ENCODE measurements at places on chromosomes 3 and 15.

- no peak for DNase-seq
These were observed 47.1 kb upstream of the ADGRG7 start for GRCh38 chr3:100562224-100562857.

DNA sequence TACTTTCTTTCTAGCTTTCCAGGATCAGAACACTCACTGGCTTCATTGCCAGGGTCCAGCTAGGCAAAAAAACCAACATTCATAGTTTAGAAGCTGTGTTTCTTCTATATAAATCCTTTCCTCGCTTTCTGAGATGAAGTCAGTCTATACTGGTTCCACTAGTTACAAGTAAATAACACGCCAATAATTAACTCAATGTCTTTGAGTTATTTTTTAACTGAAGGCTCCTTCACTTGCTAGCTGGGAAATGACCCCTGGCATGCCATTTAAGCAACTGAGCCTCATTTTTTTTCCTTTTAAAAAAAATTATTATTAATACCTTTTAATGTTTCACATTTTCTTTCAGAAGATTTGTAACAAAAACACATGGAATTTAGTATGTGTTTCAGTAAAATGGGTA is 2.1 kb upstream of the CCDC174 start:
- no peak for DNase-seq

- DNase-seq: no peak
These were observed 36.0 kb downstream of the MORC1 start for GRCh38 chr3:109081746-109082510.

DNA sequence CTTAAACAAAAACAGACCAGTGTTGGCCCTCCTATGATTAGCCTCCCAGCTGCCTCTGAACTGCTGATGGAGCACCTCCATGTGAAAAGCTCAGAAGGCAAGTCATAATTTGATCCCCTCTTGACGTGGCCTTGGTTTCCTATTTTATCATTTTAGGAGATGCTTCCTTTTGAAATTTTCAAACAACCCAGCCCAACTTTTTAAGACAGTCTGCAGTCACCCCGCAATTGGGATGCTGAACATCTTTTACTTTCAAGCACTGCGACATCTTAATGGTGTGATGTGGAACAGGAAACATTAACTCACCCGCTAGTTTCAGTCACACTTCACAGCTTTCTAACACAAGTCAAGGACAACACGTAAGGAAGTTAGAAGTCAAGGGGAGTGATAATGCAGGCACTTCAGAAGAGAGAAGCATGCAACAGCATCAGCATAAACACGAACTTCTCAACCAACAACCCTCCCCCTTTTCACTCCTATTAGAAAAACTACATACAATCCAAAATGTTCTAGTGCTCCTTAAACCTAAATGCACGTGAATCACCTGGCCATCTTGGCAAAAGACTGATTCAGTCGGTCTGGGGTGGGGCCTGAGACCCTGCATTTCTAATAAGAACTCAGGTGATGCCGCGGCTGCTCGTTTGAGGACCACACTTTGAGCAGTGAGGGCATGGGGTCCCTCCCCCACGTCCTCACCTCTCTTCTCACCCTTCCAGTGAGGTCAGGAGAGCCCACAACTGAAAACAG is 161.5 kb downstream of the FOXP1 start:
- no peak for DNase-seq

GRCh38 chr3:196793246-196793645 is 53.6 kb downstream of the PAK2 start:
- DNase-seq: no peak

GRCh38 chr3:39752019-39752637 is 57.3 kb upstream of the MYRIP start:
- no peak for DNase-seq

GRCh38 chr3:127411083-127411727 is 123.4 kb upstream of the PRR20G start:
- no peak for DNase-seq

DNA sequence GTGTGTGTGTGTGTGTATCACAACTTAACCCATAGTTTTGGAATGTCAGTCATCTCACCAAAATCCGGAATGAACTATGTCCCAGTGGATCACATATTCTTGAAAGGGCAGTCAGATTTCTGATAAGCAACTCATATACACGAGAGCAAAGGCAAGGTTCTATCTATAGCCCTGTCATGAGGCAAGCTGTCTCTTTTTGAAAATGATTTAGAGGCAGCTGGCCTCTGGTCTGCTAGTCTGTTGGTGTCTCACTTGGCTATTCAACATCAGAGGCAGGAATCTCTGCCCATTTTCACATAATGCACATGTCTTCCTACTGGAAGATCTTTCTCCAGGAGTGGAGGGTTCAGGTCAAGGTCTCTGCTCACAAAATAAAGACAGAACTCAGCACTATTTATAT is 79.8 kb downstream of the CNTN6 start:
- no peak for DNase-seq

GRCh38 chr3:16369885-16370284 is 104.9 kb downstream of the OXNAD1 start:
- no peak for DNase-seq
